ENCODE measurements at places on chromosomes 2 and 18.

DNA sequence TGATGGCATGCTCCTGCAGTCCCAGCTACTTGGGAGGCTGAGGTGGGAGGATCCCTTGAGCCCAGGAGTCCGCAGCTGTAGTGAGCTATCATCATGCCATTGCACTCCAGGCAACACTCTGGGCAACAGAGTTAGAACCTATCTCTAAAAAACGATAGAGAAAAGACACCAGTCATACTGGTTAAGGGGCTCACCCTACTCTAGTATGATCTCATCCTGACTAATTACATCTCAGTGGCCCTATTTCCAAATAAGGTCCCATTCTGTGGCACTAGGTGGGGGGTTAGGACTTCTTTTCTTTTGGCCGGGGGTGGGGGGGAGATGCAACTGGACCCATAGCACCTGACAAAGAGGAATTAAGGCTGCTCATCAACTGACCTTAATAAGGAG lies 163.2 kb upstream of the NCK2 start:
- no peak for DNase-seq

DNA sequence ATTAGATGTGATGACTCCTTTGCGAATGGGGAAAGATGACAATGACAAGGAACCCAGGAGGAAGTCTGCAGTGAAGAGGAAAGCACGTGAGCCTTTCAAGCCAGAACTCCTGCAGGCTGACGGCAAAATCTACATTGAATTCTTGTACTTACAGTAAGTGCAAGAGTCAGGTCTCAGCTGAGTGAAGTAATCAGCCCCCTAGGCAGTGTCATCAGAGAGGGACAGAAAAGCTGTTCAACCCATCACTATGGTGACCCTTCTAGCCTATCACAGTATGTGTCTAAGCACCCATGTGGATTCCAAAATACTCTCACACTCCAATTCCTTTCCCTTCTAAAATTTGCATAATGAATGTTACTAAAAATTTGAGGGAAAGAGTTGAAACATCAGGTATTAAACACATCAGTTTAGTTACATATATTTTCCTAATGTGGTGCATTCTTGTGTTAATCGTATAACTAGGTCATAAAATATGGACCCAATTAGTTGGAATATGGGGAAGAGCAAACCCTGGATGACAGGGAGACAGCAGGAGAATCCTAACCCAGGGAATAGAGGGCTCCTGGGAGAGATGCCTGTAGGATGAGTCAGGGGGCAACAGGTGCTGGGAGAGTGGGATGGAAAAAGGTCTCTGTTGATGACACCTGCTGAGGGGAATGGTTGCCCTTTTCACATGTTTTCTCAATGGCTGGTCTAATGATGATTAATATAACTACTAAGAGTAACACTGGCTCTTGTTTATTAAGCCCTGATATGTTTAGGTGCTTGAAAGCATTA lies 39.5 kb downstream of the VWC2L start:
- no peak for DNase-seq

DNA sequence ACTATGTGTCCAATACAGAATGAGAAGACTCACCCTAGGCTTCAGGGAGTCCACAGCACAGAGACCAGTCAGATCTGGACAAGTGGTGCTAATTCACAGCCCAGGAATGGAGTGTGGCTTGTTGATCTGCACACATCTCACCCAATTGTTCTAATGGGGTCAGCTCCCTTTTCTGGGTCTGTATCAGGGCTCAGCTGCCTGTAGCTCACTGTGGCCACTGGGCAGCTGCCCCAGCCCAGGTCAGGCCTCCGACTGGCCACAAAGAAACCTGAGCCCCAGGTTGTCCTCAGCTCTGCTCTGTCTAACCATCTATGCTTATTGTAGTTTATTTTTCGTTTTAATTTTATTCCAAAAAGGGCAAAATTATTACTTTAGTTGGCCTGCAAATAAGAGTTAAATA lies 202.3 kb upstream of the RAB6C start:
- no peak for DNase-seq

GRCh38 chr18:42417189-42417588 lies 462.2 kb downstream of the PIK3C3 start:
- DNase-seq: no peak

DNA sequence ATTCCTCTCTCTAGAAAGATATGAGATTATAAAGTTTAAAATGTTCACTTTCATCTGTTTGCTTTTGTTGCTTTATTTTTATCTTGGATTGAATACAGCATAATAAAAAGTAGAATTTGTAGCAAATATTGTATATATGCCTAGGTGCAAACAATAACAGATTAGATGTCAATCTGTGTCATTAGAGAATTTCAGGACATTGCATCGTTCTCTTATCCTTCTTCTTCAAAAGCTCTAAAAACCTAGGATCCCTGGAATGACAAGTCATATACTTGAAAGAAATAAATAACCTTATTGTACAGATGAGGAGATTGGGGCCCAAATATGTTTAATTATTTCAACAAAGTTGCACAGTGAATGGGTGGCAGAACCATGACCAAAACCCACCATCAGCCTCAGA lies 102.8 kb upstream of the BZW1 start:
- DNase-seq: no peak

GRCh38 chr2:17188721-17189120 lies 329.5 kb downstream of the RAD51AP2 start:
- no peak for DNase-seq

GRCh38 chr2:2646433-2647051 lies 315.5 kb upstream of the MYT1L start:
- DNase-seq: no peak

DNA sequence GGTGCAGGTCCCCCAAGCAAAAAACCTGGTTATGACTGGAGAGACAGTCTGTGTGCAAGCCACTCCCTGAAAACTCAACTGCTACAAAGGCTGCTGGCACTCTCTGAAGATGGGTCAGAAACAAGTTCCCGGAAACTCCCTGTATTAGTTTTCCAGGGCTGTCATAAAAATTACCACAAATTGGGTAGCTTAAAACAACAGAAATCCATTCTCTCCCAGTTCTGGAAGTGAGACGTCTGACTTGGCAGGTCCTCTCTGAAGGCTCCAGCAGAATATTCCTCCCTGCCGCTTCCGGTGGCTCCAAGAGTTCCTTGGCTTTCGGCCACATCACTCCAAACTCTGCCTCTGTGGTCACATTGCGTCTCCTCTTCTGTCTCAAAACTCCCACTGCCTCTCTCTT lies 30.1 kb upstream of the SERPINE2 start:
- DNase-seq: no peak

GRCh38 chr2:27798948-27799645 lies 27.6 kb downstream of the MRPL33 start:
- DNase-seq: no peak

GRCh38 chr2:42752816-42753813 lies 10.8 kb downstream of the OXER1 start:
- no peak for DNase-seq

GRCh38 chr2:32901313-32901712 lies 45.4 kb upstream of the LTBP1 start:
- DNase-seq: no peak

DNA sequence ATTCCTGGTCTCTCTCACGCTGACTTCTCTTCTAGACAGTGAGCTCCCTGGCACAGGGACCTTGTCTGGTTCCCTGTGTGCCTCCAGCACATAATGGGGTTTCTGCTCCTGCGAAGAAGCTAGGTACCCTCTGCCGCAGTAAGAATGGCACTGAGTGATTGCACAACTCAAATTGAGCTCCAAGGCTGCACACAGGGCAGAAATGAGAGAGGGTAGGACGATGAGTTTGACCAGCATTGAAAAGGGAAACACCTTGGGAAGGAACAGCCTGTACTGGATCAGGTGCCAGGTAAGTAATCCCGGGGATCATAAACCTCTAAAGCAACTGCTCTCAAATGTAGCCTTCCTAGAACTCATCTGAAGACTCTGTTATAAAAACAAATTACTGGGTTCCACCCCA lies 21.0 kb upstream of the MSGN1 start:
- no peak for DNase-seq

- DNase-seq: no peak
These were observed 99.1 kb upstream of the MC4R start for GRCh38 chr18:60471652-60472051.

Data from CD8-positive, alpha-beta memory T cell (primary cell).